DMS79 (cell line): ENCODE measurements at places on chromosomes 7 and 10.

GRCh38 chr7:110144599-110144998 lies 946.3 kb upstream of the LRRN3 start:
- no peak for DNase-seq

- DNase-seq: no peak
These were observed 60.5 kb downstream of the PPP1R17 start for GRCh38 chr7:31747553-31747952.

DNA sequence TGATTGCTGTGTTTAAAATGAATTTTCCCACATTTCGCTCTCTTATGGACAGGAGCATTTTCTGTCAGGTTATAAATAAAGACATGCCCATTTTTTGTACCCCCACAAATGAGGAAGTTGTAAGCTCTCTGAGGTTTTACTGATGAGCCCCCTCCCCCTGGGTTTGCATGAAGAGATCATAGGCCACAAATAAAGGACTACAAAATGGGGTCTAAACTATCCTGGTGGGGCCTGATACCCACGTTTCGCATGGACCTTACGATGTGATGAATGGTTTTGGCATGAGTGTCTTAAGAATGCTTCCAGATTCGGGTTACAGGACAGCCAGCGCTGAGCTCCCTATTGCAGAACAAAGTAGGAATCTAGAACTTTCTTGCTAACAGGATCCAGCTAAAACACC lies 5.8 kb downstream of the IKZF1 start:
- DNase-seq: no peak

- no peak for DNase-seq
These were observed 73.4 kb downstream of the CDK14 start for GRCh38 chr7:90669492-90669891.

DNA sequence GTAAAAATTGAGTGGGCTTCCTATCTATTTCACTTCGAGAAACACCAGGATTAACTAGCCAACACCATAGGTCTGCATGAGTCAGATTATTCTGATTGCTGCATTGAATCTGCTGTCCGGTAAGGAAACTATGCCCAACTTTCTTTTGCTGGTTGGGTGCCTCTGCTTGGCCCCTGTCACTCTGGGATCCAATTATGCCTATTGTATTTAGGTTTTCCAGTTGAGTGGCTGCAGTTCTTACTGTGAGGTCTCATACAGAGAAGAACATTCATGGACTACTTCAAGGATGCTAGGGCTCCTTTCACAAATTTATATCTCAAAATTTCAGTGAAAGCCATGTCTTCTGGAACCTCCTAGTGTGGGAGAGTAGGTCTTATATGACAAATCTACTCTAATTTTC lies 215.1 kb upstream of the SORCS1 start:
- no peak for DNase-seq

GRCh38 chr10:113060201-113061053 lies 110.4 kb downstream of the TCF7L2 start:
- no peak for DNase-seq

DNA sequence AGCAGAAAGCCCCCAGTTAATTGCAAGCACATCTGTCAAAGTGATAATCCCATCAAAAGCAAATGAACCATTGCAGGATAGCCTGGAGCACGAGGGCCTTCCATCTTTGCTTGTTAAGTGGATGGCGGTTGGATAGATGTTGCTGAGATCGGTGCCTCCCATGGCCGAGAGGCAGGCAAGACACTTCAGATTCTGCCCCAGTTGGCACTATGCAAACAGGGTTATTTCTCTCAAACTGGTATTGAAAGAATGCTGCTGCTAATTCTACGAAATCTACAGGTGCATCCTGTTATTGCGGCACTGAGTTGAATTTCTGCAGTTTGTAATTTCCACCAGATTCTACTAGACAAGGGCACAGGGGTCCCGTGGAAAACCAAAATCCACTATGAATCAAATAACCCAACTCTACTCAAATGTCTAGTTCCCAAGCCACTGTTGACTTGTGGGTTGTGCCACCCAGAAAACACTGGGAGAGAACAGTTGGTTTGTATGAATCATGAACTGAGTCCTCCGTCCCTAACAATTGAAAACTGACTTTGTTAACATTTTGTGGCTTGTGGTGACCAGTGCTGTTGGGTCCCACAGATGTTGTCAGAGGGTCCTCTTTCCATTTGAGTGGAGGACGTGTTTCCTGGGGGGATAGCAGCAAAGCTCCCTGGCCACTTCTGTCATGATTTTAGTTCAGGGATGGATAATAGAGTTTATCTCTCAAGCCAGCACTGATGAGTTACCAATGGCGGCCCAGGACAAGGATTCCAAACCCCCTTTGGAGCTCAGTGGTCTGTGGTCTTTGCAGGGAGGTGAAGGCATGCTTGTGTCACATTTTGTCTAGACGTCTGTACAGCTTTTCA lies 7.1 kb upstream of the IL2RA start:
- DNase-seq: no peak

GRCh38 chr7:151313857-151314256 lies 27.8 kb upstream of the NUB1 start:
- no peak for DNase-seq

DNA sequence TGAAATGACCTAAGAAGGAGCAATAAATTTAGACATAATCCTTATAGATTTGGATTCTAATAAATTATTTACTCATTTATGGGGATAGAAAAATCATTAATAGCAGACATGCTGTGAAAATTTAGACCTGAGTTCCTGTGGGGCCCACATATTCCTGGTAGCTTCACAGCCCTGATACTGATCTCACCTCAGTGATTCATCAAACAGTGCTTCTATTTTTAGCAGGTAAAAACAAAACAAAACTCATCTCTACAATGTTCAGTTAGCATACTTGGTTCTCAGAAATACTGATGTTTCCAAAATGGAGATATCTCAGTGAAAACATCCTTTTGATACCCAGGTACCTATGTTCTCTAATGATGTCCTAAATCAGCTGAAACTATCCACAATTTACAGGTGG lies 841.1 kb upstream of the SORCS1 start:
- DNase-seq: no peak

DNA sequence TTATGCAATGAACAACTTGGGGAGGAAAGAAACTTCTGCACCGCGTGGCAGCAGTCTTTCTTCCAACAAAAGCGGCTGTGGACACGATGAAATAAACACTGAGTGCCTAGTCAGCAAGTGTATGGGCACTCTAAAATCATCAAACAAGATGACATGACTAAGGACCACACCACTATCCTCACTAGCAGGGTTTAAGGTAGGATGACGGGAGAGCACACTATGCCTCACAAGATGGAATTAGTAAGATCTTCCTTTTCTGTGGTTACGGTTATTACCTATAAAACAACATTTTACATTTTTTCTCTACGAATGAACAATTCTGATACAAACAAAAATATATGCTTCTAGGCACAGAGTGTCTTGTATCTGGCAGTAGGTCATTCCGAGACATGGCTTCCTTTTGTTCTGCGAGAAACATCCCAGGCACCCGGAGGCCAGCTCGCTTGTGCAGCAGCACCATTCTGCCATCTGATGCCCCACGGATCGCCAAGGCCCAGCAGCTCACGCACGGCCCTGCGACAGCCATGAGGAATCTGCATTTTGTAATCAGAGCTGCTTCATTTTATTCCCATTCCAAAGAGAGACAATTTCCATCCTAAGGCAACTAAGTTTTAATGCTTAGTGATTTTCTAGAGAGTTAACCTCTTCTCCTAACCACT lies 54.1 kb upstream of the NCAPG2 start:
- no peak for DNase-seq

DNA sequence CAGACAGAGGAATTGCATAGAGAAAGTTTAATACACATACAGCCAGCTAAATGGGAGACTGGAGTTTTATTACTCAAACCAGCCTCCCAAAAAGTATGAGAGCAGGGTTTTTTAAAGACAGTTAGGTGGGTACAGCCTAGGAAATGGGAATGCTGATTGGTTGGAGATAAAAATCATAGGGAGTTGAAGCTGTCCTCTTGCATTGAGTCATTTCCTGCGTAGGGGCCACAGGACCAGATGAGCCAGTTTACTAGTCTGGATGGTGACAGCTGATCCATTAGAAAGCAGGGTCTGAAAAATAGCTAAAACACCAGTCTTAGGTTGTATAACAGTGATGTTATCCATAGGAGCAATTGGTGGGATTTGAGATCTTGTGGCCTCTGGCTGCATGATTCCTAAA lies 76.1 kb upstream of the POM121L12 start:
- DNase-seq: no peak

GRCh38 chr7:19146699-19147098 lies 1.5 kb upstream of the FERD3L start:
- no peak for DNase-seq

GRCh38 chr10:43627942-43628341 lies 20.7 kb downstream of the ZNF32 start:
- no peak for DNase-seq

GRCh38 chr7:37113661-37114355 lies 334.9 kb downstream of the ELMO1 start:
- DNase-seq: no peak

GRCh38 chr10:89792187-89792586 lies 90.8 kb downstream of the KIF20B start:
- DNase-seq: no peak

DNA sequence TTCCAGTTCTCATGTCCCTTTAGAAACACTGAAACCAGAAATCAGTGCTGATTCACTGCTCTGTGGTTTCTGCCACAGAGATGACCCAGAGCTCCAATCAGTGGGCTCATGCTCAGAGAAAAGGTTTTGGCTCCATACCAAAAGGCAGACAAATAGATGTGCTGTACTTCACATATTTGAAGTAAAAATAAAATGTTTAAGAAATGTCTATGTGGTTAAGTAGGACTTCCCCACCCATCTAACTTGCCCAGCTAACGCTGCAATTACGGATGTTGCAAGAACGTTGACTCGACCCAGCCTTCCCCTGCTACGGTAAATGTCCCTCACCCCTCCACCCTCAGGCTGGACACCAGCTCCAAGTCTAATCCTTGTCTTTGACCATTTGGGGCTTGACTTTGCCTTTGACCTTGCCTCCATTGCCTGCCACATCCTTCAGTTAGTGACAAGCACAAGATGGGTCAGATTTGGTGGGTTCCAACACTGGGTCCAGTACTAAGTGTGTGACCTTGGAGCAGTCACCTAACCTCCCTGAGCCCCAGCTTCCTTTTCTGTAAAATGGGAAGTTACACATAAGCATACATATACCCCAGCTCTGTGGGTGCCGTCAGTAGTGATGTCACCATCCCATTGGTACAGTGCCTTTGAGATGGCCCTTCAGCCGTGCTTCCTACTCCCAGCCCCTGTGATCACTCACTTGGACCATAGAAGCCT lies 95.8 kb downstream of the CHST15 start:
- DNase-seq: no peak

- no peak for DNase-seq
These were observed 622 bp downstream of the WNT16 start for GRCh38 chr7:121329191-121330052.

GRCh38 chr7:144834641-144835144 lies 1.2 kb downstream of the TPK1 start:
- no peak for DNase-seq

DNA sequence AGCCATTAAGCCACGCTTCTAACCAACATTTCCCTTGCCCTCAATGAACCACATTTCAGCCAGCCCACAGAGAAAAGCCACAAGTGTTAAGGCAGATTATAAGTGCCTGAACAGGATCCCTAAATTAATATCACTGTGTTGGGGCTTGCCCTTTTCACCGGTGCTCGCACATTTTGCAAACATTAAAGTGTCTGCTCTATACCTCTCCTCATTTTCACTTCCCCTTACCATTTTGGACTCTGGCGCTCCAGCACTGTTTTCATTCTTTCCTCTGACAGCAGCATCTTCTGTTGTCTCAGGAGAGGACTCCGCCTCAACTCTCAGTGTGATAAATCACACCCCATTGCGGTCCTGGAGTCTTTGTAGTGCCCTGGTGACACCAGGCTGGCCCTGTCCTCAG lies 274.2 kb downstream of the BAMBI start:
- DNase-seq: no peak
